Stimulated activated CD4-positive, alpha-beta T cell treated with anti-CD3 and anti-CD28 coated beads, Interleukin-2, amount 100 ng/mL, for 24 hours (primary cell): ENCODE measurements at places on chromosomes 13 and 19.
A peak's percentile ranks its signal among the peaks of the same experiment; 100 is the strongest.

- no peak for DNase-seq
These were observed 167.0 kb upstream of the ZNF507 start for GRCh38 chr19:32178401-32178800.

DNA sequence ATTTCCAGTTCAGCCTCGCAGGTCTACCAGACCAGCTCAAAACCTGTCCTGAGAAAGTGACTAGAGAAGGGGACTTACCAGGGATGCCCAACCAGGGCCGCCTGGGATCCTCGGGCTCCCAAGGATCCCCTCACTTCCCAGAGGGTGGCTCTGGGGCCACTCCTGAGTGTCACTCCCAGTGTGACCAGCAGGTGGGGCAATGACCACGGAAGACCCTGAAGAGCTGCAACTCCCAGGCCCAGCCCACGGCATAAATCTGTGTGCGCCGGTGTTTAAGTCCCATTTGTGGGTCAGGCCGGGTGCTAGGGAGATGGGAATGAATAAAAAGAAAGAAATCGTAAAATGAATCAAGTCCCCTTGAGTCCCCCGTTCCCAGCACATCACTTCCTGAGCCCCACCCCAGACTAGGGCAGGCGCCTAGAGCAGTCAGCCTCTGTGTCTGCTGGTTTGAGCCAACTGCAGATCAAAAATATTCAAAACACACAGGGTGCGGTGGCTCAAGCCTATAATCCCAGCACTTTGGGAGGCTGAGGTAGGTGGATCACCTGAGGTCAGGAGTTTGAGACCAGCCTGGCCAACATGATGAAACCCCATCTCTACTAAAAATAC, 10.7 kb downstream of the PTGIR start:
- peak; percentile 90 for DNase-seq

DNA sequence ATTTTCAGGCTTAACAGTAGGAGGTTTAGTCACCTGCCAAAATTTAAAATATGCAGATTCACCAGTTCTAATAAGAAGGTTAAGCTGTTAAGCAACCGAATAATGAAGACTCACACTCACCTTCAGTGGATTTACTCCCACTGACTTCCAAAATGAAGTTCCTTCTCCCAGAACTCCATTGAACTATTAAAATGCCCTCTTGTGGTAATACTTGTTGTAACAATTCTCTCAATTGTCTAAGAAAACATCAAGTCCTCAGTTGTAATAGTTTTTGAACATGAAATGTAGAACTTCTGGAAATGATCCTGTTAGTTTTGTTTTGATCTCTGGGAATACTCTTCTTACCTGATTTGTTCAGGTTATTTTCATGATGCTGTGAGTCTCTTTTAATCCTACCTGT, 522.0 kb upstream of the ATXN8OS start:
- no peak for DNase-seq

GRCh38 chr19:19407633-19407930, 2.1 kb downstream of the GATAD2A start:
- no peak for DNase-seq

DNA sequence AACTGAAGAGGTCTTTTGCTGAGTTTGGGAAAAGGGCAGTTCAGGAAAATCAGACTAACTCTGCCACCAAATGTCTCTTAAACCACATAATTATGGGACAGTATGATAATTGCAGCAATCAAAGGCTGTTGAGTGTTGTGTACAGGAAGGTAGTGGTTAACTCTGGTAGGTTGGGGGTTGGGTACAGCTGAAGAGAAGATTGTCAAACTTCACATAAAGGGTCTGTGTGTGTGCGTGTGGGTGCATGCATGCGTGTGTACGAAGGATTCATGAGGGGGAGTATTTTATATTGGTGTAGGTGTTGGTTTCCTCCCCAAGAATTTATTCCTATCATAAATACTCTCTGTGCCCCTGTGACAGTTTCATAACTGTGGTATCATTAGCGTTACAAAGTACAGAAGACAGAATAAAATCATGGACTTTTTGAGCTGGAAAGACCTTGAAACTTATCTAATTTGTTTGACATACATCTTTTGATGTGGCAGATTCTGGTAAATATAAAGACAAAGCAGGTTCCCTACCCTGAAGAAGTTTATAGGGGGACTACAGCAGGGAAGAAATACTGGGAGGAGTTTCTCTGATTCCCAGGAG, 94.1 kb downstream of the PCCA start:
- no peak for DNase-seq

- no peak for DNase-seq
These were observed 202.4 kb downstream of the LMO7 start for GRCh38 chr13:75838366-75839005.

GRCh38 chr13:35593651-35594050, 117.2 kb upstream of the MAB21L1 start:
- no peak for DNase-seq

DNA sequence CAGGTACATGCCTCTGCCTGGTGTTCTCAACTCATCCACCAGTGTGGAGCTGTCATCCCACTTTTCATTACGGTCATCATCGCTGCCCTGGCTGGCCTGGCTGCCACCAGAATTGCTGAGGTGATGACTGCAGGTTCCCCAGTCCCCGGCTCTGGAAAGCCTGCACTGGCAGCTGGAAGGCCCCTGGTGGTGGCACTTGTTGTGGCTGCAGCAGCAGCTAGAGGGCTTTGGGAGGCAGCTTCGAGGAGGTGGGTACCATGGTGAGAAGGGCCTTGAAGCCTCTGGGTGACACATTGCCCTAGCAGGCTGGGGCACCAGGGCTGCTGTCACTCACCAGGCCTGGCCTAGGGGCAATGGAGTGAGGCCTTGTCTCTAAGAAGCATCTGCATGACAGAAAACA, 25.3 kb upstream of the ZNF14 start:
- no peak for DNase-seq

DNA sequence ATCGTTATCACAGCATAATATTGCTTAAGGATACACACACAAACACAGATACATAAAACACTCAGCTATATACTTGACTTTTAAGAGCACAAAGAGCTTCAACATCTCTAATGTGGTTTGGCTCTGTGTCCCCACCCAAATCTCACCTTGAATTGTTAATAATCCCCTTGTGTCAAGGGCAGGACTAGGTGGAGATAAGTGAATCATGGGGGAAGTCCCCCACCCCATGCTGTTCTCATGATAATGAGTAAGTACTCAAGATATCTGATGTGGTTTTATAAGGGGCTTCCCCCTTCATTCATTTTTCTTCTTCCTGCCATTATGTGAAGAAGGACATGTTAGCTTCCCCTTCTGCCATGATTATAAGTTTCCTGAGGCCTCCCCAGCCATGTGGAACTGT, 481.4 kb downstream of the PCDH9 start:
- no peak for DNase-seq

- DNase-seq, result no peak
These were observed 2.6 kb upstream of the ZNF175 start for GRCh38 chr19:51568456-51568855.
